T1000 (cell line): ENCODE measurements at places on chromosomes 3 and 15.
A peak's percentile ranks its signal among the peaks of the same experiment; 100 is the strongest.

- no peak for DNase-seq
Observed at GRCh38 chr15:71323584-71323983, 208.3 kb downstream of the THSD4 start.

DNA sequence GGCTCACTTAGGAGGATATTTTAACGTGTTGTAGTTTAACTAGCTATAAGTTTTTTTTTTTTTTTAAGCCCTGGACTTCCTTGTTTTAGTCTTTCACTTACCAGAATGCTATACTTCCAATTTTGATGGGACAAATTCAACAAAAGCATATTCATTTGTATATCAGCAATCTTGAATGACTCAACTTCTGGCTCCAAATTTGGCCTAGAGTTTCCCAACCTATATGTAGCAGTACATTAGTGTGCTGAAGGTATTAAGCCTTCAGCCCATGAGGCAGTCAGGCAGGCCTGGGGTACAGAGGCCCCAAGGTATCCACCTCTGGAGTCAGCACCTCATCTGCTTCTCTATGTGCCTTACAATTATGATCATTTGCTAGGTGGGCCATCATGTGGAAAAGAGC, 5.9 kb downstream of the PBRM1 start:
- DNase-seq = no peak

DNA sequence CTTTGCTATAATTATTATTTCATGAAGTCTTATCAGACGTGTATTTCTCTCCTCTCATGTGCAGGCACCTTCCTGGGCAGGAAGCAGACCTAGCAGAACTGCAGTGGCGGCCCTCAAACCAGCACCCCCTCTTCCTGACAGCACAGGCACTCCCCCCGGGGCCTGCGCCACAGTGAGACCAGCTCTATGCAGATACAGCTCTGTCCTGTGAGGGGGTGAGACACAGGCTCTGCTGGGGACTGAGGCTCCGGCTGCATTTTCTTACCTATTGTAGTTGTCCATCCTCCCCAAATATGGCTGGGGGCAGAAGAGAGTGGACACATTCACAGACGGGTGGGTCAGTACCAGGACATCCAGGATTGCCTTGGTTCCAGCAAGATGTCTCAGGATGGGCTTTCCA, 5.0 kb downstream of the CISH start:
- DNase-seq = no peak

GRCh38 chr3:194040516-194041273, 95.3 kb upstream of the HES1 start:
- no peak for DNase-seq

DNA sequence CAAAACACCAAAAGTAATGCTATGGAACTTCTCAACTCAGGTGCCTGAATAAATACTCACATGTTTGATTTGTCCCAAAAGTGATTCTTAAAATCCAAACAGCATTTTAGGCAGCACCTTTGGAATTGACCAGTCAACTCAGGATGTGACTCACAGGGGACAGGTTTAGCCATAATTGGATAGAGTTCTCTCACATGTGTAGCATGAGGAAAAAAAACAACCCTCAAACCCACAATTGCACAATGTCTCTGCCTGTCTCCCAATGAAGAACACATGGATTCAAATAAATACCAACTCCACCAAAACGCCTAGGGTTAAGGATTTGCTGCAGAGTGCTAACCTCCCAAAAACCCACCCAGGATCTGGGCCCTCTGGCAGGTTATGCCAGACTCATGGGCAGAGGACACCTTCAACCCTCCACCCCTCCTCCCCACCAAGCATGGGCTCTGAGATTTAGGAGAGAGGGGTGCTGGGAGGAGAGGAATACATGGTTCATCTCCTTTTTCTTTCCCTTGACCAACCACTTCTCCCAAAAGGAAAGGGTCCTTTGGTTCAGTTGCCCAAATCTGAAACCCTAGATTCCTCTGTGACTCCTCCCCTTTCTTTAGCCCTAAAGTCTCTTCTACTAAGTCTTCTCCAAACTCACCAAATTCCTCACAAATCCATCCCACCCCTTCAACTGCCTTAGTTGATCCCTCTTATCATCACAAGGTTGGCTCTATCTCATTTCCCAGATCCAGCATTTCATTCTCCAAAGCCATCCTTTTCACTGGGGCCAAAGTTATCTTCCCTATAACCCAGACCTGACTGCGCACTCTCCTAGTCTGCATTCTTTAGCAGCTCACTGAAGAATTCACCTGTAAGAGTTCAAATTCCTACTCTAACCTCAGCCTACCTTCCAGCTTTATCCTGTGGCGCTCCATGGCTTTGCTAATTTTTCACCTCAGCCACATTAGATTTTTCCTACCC, 7.7 kb downstream of the RYK start:
- peak; percentile 3 for DNase-seq

DNA sequence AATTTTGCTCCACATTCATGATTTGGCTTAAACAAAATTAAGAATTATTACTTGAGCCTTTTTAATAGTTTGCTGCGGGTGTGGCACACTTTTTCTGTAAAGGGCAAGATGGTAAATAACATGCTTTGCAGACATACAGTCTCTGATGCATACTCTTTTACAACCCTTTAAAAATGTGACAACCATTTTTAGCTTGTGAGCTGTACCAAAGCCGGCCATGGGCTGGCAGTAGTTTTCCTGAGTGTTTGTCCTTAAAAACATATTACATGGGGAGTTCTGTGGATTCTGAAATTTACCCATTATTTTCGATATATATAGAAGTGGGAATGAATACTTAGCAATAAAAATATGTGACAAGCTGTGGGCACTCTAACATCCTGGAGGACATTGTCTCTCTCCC, 163.4 kb downstream of the FNDC3B start:
- DNase-seq = no peak

DNA sequence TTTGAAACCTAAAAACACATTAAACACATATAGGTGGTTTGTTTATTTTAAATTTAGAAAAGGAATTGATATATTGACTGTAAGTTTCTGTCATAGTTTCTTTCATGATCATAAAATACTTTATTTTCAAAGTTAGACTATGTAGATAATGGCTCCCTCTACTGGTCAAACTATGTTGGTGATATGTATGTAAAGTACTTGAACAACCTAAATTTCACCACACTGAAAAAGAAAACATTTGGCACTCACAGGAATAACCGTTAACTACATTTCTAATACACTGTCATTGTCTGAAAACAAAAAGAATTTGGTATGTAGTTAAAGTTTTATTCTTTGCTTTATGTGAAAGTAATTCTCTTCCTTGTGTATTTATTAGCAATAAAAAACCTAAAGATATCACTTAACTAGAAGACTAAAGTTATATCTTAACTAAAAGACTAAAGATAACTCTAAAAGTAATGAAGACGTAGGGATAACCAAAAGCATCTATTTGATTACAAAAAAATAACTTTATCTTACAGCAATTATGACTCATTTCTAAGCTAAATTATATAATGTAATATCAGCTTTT, 427.5 kb downstream of the VGLL3 start:
- no peak for DNase-seq

DNA sequence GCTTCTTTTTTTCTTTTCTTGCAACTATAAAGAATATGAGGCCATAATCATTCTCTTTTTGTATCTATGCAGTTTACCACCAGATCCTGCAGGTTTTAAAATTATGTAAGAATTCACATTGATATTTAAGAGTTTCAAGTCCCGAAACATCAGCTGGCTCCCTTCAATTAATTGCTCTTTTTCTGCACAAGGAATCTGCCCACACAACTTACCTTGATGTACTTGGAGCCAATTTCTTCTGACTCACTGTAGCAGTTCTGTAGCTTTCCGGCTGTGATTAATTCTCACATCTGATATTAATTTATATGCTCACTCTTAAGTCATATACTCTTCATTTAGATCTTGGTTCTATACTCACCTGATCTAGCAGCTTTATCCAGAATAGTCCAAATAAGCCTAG, 781.8 kb downstream of the CADM2 start:
- no peak for DNase-seq

GRCh38 chr15:81194723-81195122, 2.0 kb upstream of the IL16 start:
- no peak for DNase-seq

DNA sequence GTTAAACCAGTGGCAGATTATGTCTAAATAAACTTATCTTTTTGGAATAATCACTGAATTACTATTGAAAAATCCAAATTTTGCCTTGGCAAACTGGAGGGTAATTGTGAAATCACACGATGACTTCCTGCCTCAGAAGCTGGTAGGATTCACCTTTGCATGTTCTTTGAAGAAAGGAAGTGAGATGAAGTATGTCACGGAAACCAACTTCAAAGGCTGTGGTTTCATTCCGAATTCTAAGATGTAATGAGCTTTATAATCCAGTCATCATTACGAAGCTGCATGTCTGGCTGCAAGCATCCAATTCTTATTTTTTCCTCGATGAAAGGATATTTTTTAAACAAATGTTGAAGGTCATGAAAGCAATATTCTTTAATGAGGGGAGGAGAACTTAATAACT, 15.0 kb upstream of the ZBED2 start:
- no peak for DNase-seq

DNA sequence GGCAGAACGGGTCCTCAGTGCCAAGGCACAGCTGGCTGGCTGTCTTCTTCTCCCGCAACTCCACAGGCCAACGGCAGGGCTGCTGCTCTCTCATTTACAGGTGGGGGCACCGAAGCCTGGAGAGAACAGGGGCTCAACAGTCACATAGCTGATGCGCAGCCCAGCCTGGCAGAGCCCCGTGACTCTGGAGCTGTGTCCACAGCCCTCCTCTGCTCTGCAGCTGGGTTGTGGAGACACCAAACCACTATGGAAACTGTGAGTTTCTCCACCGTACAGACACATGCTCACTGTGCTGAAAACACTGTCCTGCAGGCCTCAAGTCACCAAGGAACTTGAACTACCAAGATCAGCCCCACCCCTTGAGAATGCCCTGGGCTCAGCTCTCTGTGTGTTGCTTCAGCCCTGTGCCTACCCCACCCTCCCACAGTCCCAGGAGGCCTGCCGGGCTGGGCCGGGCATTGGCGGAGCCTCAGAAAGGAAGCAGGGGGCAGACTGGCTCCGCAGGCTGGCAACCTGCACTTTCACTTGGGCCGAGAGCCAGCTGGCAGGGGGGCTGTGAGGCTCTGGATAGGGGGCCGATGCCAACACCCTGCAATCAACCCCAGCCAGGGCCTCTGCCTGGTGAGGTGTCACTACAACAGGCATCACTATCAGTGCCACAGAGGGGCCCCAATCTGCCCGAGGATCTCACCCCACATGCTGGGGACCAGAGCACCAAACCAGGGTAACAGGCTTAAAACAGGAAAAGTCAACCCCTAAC, 113.7 kb upstream of the RPL32 start:
- DNase-seq = no peak

DNA sequence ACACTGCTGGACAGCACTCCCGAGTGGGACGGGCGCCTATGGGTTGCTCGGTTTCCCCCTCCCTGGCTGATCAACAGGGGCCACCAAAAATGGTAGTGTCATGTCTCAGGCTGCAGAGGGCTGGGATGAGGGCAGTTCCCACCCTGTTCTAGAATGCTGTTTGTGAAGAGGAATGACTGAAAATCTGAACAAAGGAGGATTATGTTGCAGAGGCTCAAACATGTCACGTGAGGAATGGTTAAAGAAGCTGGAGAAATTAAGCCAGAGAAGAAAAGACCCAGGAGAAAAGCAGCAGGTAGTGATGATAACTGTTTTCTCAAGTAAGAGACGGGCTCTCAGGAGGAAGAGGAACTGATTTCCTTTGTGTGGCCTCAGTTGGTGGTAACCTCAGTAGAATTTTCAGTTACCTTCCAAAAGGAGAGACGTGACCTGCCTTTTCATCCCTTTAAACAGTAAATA, 10.4 kb downstream of the SPG21 start:
- no peak for DNase-seq

- no peak for DNase-seq
Observed at GRCh38 chr3:172847292-172847691, 96.8 kb downstream of the ECT2 start.

DNA sequence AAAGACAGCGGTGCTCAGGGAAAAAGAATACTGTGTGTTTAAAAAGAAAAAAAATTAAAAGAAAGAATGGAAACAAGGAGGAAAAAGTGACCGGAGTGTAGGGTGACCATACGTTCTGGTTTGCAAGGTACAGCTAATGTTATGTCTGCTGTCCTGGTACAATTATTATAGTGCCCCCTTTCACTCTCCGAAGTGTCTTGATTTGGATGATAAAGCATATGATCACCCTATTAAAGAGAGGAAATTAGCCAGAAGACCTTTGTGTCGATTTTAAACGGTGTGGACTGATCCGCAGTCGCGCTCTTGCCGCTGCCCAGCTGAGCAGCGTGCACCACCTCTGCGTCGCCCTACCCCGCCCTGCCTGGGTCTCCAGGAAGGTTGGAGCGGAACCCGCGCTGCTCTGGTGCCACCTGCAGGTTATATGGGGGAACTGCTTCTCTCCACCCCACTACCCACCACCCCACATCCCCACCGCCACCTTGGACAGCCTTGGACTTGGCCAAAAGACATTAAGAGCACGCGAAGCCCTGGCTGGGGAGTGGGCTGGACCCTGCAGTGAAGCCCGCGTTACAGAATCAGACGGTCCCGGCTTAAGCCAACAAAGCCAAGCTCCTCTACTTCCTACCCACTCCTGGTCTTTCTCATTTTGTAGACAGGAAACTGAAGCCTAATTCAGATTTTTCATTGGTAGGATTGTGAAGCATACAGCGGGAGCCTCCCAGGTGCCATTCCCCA, 41.2 kb upstream of the UBE2Q2 start:
- DNase-seq = peak; percentile 67

GRCh38 chr3:196311-197148, at the start of gene CHL1:
TSS of gene CHL1 (plus strand) at chr3:196763. CDS start at chr3:319777, 123,014 bp downstream.
- no peak for DNase-seq

GRCh38 chr15:84826369-84826823, 9.2 kb downstream of the ALPK3 start:
- no peak for DNase-seq

DNA sequence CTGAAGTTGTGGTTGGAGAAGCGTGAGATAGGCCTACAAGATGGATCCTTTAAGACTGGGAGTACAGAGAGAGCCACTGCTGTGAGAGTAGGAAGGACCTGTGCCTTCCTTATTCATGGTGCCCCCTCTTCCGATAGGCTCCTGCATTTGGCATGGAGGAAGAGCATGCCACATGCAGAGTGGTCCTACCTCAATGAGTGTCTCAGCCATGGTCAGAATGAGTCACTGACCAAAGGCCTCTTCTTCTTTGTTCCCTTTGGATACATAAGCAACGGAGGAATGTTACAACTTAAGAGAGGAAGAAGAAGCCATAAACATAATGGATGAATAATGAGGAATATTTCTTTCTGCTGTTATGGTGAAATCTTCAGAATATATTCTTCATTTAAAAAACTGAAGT, 681.2 kb upstream of the GRM7 start:
- peak; percentile 48 for DNase-seq
